ENCODE measurements at places on chromosomes 2 and 18.

- DNase-seq, result no peak
These were observed 514.8 kb upstream of the MYT1L start for GRCh38 chr2:2845806-2846315.

GRCh38 chr2:71721362-71721665 lies 268.0 kb downstream of the DYSF start:
- DNase-seq, result no peak

DNA sequence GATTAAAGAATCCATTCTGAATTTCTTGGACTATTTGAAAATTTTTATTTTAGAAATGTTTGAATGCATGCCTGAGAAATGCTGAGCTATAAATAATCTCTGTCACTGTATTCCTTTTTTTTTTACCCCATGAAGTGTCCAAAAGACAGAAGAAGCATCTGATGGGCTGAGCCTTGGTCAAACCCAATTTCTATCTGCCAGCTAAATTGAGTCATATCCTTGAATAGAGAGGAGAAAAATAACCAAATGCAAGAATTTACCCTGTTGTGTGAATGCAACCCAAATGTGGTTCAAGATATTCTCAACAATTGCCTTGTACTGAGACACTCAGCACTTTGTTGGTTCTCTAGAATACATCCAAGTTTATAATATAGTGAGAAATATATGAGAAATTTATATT lies 223.5 kb downstream of the UBE2E3 start:
- DNase-seq, result no peak

GRCh38 chr2:216431531-216431856 lies 19.2 kb downstream of the SMARCAL1 start:
- DNase-seq, result no peak

GRCh38 chr2:20208476-20208859 lies 16.5 kb downstream of the SDC1 start:
- DNase-seq, result no peak

All from SW 1271 (cell line).